ENCODE measurements at places on chromosomes 4 and X. TPM values are rescaled to one million over a fixed set of nuclear protein-coding genes. Genes with fewer than 3 reads are reported as not detected.

- no peak for DNase-seq
These were observed 1.2 kb downstream of the CYTL1 start for GRCh38 chr4:5018096-5018495.

DNA sequence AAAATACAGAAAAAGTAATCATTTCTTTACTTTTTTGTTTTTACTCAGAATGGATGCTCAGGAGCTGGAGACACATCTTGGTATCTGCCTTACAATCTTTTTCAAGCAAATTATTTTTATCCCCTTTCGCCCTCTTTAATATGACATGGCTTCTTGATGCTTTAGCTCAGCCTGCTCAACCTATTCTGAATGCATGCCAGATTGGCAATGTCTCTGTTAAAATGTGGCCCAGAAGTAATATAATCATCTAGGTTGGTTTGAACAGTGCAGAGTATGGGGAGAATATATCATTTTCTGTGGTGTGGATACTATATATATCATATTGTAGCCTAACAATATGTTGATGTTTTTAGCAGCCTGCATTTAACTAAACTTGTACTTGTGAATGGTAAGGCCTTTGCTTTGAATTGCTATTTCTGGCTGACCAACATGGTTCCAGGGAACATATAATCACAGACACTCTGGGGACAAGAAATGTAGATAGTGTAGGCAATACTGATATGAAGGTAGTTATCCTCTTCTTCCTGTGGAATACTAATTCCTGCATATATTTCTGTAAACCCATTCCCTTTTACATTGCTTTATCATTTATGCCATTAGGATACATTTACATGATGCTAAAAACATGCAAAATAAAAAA, 282.7 kb downstream of the PPP3CA start:
- DNase-seq, result no peak

The RNF150 gene
- 57.1 TPM for total RNA-seq

DNA sequence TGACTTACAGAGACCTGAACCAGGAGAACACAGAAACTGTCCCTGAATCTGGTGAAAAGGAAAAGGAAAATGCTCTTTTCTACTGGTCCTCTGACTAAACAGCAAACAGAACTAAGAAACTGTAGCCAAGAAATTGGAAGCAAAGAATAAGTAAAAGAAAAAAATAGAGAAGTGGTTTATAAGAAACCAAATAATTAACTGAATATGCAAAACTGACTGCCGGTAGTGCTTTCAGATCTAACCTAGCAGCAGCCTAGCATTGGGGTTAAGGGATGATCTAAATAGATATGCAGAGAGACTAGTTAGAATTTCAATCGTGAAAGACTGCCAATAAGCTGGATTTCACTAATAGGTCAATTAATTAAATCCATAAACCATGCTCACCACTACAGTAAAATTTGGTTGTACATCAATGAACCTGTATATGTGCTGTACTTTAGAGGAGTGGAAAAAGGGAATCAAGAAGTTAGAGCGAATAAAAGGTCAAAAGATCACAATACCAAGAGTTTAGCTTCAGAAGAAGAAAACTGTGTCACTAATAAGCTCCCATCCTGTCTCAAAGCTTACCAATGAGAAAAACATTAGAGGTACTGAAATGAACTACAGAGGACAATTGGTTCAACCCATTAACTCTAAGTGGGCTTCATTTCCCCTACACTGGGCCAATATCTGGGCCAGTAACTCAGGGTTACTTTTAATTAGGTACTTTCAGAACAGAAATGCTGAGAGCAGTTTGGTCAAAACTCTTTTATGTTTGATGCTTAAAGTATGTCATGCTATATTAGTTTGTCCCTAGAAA, 53.6 kb downstream of the KLHL13 start:
- no peak for DNase-seq

The ADH1B gene
- total RNA-seq, result 110 TPM

The ARHGAP10 gene
- total RNA-seq, result 69.2 TPM

The MAGEA10 gene
- not detected for total RNA-seq

DNA sequence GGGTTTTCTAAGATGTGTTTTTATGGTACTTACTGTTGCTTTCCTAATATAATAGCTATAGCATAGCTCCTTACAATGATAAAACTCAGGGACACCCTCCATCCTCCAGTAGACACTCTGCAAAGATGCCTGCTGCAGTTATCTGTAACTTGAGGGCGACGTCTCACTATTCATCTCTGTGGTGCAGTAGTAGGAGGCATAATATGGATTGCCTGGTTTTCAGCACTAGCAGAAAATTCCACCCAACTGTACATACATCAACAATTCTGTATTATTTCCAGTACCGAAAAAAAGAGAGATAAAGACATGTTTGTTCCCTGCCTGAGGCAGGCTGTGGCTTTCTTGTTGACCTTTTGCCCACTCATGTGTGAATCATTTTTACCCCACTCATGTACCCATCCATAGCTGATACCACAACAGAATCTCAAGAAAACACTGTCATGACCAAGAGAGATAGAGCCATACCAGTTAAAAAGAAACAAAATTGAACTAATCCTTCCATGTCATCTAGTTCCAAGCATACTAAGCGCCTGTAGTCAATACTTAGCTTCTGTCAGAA, 220.1 kb downstream of the RAB28 start:
- no peak for DNase-seq

The ASMT gene
- not detected for total RNA-seq

The CORIN gene
- 96.8 TPM for total RNA-seq

DNA sequence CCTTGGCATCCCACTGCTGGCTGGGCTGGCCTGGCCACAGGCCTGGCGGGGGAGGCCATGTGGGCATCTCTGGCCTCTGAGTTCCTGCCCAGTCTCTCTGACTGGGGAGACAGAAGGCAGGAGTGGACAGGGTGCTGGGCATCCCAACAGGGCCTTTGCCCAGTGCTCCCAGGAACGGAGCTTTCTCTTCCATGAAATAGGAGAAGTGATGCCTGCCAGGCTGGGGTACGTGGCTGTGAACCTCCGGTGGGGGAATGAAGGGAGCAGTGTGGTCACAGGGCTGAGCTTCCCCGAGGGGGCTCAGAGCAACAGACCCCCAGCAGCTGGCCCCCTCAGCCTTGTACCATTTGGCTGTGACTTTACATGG, 40.4 kb upstream of the HMX1 start:
- no peak for DNase-seq

The PCDH19 gene
- 0.84 TPM for total RNA-seq

DNA sequence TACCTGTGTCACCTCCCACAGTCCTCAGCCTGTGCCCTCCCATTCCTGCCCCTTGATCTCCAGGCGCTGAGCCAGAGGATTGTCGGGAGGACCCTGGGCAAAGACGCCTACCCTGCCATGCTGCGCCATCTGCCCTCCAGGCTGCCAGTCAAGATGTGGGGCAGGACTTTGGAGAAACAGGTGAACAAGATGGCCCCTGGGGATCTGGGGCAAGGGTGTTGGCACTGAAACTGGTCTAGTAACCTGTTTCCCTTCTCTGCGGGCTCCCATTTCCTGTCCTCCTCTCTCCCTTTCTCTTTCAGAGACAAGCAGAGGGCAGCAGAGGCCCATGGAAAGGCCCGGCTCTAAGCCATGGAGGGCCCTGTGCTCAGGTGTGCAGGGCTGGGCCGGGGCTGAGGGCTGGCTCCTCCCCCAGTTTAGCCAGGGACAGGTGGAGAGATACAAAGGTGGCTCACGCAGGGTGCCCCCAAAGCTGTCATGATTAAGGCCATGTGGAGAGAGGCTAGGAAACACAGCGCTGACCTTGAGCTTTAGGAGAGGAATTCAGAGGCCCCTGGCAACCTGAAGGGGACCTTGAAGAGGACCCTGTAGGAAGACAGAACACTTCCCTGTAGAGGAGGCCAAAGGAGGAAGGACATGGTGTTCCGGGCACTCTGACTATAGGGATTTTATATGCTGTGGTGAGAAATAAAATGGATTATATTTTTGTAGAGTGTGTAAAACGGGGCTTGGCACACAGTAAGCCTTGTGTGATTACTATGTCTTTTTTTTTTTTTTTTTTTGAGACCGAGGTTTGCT, at the start of gene GLOD5:
Gene GLOD5, plus strand, starts transcription at position 74 of the 798 bp plus-strand sequence. Its CDS starts 44 bp downstream, at position 118.
- DNase-seq, result no peak

DNA sequence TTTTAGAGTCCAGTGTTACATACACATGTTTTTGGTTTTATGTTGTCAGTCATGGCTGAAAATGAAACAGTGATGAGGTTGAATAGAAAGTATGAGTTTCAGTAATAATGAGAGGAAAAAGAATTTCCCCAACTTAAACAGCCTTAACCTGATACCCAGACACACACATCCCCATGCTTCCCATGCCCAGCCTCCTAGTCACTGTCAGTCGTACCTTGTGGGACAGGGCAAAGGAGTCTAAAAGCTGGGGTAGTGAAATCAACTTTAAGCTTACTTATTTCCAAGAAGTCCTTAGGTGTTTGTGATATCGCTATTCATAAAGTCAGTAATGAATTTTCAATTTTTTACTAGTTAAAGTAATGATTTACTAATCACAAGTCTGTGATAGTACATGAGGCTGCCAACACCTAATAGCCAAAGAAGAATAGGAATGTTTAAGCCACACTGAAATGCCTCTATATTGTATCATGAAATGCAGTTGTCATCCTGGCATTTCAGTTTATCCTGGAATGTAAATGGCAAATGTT, 24.3 kb upstream of the GPR34 start:
- DNase-seq, result no peak

GRCh38 chr4:82519776-82520175, 42.0 kb downstream of the TMEM150C start:
- no peak for DNase-seq

DNA sequence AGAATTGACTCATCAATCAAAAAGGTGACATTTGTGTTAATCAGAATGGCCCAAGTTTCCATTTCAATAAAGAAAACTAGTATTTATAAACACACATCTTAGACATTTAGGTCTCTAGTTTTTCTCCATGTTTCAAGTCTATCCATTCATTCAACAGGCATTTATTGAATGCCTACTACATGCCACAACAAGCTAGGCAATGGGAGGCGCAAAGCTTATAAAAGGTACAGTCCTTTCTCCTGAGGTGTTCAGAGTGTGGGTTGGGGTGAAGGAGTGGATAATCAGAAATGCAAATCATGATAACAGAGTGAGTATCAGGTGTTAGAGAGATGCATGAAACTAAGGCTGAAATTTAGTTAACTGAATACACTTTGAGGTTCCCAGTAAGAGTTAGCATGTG, 78.0 kb downstream of the HCCS start:
- no peak for DNase-seq

DNA sequence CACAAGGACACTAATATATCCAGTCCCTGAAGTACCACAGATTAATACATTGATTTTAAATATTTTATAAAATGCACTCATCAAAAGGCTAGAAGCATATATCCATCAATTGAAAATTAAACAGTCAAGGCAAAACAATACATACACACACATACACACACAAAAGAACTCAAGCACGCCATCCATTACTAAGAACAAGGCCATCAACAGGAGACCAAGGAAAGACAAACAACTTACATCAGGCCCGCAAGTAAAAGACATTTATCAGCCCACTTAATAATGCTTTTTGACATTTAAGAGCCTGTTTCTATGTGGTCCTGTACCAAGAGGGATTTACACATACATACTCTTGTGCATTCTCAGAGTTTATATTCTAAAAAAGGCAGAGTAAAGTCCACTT, 50.0 kb upstream of the ZNF827 start:
- DNase-seq, result no peak

GRCh38 chr4:88893961-88894360, 163.0 kb downstream of the FAM13A start:
- DNase-seq, result no peak

- DNase-seq, result no peak
These were observed 819 bp downstream of the PDLIM3 start for GRCh38 chr4:185534511-185534865.

DNA sequence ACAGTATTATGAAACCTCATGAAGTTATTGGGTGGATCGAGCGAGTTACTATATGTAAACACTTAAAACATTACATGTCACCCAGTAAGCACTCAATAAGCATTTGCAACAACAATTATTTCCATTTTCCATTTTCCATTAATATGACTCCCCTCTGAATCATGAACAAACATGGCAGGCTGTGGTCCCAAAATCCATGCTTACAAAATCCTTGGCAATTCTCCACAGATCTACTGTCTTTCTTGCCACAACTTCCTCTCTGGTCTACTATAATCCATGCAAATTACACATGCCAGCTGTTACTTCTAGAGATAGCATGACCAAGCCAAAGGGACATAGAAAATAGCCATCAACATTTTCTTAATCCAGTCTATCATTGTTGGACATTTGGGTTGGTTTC, 22.0 kb downstream of the ASB11 start:
- DNase-seq, result no peak

- peak; percentile 42 for DNase-seq
These were observed 69.8 kb downstream of the MTNR1A start for GRCh38 chr4:186485561-186486062.

The GPR143 gene
- not detected for total RNA-seq

GRCh38 chrX:148928811-148929210, 428.4 kb downstream of the AFF2 start:
- no peak for DNase-seq

The HGFAC gene
- 0.67 TPM for total RNA-seq

DNA sequence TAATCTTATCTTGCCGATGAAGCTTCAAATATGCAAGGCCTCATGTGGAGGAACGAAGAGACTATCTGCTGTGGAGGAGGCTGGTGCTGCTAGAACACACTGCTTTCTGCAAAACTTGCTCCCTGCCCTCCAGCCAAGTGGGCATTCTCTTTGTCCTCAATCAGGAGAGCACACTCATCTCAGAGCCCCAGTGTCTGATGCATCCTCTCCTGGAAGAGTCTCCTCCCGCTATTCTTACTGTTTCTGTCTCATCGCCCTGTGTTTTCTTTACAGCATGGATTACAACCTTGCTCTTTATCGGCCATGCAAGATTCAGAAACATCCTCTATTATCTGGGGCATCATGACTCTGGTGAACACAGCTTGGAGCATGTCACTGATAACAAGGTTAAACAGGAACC, 68.2 kb upstream of the MTNR1A start:
- no peak for DNase-seq

- DNase-seq, result no peak
These were observed 224.6 kb downstream of the IL15 start for GRCh38 chr4:141860974-141861373.

The NUP62CL gene
- 2.2 TPM for total RNA-seq

- no peak for DNase-seq
These were observed 17.5 kb upstream of the MAGEA10 start for GRCh38 chrX:152155766-152156310.

DNA sequence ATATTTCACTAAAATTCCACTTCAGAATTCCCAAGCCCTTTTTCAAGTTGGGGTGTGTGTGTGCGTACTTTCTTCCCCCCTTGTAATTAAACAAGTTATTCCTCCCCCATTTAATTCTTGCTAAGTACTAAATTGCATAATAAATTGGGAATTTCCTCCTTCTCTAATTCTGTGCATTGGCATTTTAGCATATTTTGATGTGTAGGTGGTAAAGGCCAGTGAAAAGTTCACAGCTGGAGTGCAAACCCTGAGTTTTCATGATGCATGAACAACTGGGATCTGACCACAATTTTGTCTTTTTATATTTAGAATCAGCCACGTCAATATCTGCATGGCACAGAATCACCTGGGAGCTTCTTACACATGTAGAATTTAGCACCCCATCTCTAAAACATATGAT, 18.5 kb downstream of the ANXA3 start:
- no peak for DNase-seq
